Thoracic aorta (tissue), 2 donors: ENCODE measurements at places on chromosomes 7 and 10.

DNA sequence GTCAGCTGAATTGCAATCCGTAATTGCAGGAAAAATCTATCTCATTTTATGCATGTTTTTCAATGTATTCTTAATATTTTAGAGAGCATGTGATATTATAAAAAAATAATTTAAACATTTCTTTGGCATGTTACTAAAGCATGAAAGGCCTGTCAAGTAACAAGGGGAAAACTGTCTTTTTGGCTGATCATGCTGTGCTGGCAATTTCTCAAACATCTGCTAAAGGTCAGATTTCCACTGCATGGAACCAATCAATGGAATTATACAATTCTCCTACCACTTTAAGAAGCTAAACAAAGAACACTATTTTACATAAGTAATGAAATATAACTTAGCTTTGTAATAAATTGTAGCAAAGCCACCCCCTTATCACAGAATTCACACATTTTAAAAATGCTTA lies 49.4 kb downstream of the JMJD1C start:
- H3K27ac ChIP-seq: no peak overlapping the region
- DNase-seq: no peak
- no peaks in the 10 kb centered on the region for H3K36me3 ChIP-seq
- no peak overlapping the region for H3K4me3 ChIP-seq

DNA sequence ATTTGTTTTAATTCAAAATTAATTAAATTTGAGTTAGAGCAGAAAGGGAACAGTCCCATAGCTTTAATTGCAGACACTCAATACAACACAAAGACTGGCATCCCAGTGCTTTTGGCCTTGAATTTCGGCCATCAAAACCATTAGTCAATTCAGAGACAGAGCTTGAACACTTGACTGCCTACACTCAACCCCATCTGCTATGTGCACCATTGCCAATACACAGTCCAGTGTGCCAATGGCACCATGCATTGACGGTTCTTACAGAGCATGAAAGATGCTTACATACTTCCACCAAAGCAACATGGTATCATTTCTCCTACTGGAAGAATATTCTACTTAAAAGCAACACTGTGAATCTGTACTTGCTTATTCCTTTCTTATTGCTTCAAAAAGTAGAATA lies 43.6 kb upstream of the LRRTM3 start:
- no peak overlapping the region for H3K4me3 ChIP-seq
- no peaks in the 10 kb centered on the region for H3K27me3 ChIP-seq
- H3K27ac ChIP-seq: no peak overlapping the region
- H3K36me3 ChIP-seq: no peaks in the 10 kb centered on the region

- H3K4me1 ChIP-seq: no peaks in the 10 kb centered on the region
- DNase-seq: no peak
- H3K36me3 ChIP-seq: no peaks in the 10 kb centered on the region
- H3K4me3 ChIP-seq: no peak overlapping the region
These were observed 24.5 kb downstream of the BLVRA start for GRCh38 chr7:43782768-43783555.

DNA sequence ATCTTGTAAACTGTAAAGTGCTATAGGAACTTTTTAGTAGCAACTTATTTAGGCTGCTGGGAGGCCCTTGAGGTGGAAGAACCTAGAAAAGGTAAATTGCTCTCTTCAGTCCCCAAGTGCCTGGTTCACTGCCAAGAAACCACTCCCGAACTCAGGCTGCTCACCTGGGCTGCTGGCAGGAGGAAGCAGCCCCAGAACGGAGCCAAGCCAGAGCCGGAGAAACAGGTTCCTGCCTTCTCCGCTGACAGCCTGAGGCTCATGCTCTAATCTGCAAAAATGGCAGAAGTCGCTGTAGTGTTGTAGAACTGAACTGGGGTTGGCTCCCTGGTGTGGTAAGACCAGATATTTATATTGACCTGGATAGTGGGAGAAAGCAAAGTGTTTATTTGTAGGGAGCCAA lies 136.0 kb downstream of the CUL2 start:
- DNase-seq: no peak
- no peak overlapping the region for H3K27ac ChIP-seq
- H3K36me3 ChIP-seq: no peaks in the 10 kb centered on the region
- H3K27me3 ChIP-seq: no peaks in the 10 kb centered on the region
- no peak overlapping the region for H3K4me3 ChIP-seq

DNA sequence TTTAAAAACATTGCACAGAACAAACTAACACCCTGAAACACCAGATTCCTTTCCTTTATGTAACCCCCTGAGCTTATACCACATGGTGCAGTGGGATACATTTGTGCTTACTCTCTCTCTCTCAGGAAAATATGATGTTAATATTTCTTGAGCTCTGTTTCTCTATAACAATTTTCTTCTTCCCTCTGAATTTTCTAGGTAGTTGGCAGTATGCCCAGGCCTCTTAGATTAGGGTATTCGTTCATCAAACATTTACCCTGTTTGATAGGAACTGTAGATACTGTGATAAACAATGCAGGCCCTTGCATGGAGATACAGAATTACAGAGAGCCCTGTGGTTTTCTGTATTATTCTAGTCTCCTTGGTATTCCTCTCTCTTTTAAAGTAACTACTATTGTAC lies 567.8 kb downstream of the IPMK start:
- no peak for DNase-seq
- peaks cover 5% of the 10 kb centered on the region for H3K4me1 ChIP-seq
- H3K27me3 ChIP-seq: no peaks in the 10 kb centered on the region
- H3K27ac ChIP-seq: no peak overlapping the region
- H3K36me3 ChIP-seq: no peaks in the 10 kb centered on the region

- no peak overlapping the region for H3K27ac ChIP-seq
- DNase-seq: no peak
- no peak overlapping the region for H3K4me3 ChIP-seq
- no peaks in the 10 kb centered on the region for H3K27me3 ChIP-seq
- H3K4me1 ChIP-seq: peaks cover 4% of the 10 kb centered on the region
These were observed 558.2 kb upstream of the GALNT17 start for GRCh38 chr7:70573696-70574095.

GRCh38 chr10:120503689-120504088 lies 46.7 kb downstream of the PLPP4 start:
- H3K27me3 ChIP-seq: no peaks in the 10 kb centered on the region
- no peaks in the 10 kb centered on the region for H3K36me3 ChIP-seq
- H3K27ac ChIP-seq: no peak overlapping the region
- H3K4me3 ChIP-seq: no peak overlapping the region

- no peak overlapping the region for H3K27ac ChIP-seq
- H3K36me3 ChIP-seq: no peaks in the 10 kb centered on the region
- H3K4me3 ChIP-seq: no peak overlapping the region
- DNase-seq: no peak
These were observed 5.3 kb upstream of the LOXL4 start for GRCh38 chr10:98273057-98273850.

- peaks cover 10% of the 10 kb centered on the region for H3K4me1 ChIP-seq
- no peak overlapping the region for H3K4me3 ChIP-seq
- no peak for DNase-seq
- no peak overlapping the region for H3K27ac ChIP-seq
- H3K27me3 ChIP-seq: no peaks in the 10 kb centered on the region
These were observed 73.9 kb upstream of the TNRC18 start for GRCh38 chr7:5497295-5498103.

DNA sequence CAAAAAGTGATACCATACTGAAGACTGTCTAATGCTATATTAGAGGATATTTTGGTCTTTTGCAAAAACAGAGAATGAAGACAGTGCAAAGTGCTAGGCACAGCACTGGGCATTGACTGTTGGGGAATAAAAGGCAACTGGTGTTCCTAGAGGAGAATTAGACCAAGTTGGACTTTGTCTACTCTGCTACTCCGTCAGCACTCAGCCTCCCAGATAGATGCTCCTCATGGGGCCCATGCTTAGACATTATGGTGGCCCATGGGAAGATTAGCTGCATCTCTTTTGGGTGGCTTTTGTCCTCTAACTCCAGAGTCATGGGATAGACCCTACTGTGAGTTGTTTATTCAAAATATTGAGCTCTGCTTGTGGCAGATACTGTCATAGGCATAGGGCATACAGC lies 113.5 kb downstream of the RBM20 start:
- H3K4me1 ChIP-seq: peaks cover 18% of the 10 kb centered on the region
- no peaks in the 10 kb centered on the region for H3K36me3 ChIP-seq
- no peak for DNase-seq
- H3K4me3 ChIP-seq: no peak overlapping the region
- H3K27ac ChIP-seq: no peak overlapping the region
